ENCODE measurements at places on chromosomes 5 and 9. TPM values are rescaled to one million over a fixed set of nuclear protein-coding genes. Genes with fewer than 3 reads are reported as not detected.

SLC36A2 gene
- total RNA-seq, result not detected

DNA sequence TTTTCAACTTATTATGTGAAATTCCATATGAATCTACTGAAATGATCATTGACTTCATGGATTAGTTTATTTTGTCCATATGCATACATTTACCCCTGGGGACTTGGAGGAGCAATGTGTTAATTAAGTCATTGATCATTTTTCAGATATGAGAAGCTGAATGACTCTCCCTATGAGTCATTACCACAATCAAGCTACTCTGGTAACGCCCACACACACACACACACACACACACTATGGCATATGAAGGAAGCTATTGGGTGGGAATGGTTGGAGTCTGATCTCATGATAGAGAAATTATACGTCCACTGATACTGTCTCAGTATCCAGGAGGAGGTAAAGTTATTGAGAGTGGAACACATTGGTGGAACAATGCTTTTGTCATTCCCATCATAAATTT, 528.9 kb downstream of the AGTPBP1 start:
- peak; percentile 38 for DNase-seq
- H3K4me1 ChIP-seq, result peaks cover 20% of the 10 kb centered on the region
- no peaks in the 10 kb centered on the region for H3K27me3 ChIP-seq
- H3K27ac ChIP-seq, result peak overlapping the region; percentile 30
- no peaks in the 10 kb centered on the region for H3K36me3 ChIP-seq

GRCh38 chr5:149596712-149597111, 15.4 kb downstream of the ARHGEF37 start:
- no peaks in the 10 kb centered on the region for H3K4me1 ChIP-seq
- no peak overlapping the region for H3K4me3 ChIP-seq
- no peak overlapping the region for H3K27ac ChIP-seq
- DNase-seq, result no peak

- no peak overlapping the region for H3K4me3 ChIP-seq
- H3K27ac ChIP-seq, result no peak overlapping the region
- H3K4me1 ChIP-seq, result peaks cover 2% of the 10 kb centered on the region
- H3K36me3 ChIP-seq, result no peaks in the 10 kb centered on the region
These were observed 217.0 kb downstream of the TMEM38B start for GRCh38 chr9:105911104-105911911.

DNA sequence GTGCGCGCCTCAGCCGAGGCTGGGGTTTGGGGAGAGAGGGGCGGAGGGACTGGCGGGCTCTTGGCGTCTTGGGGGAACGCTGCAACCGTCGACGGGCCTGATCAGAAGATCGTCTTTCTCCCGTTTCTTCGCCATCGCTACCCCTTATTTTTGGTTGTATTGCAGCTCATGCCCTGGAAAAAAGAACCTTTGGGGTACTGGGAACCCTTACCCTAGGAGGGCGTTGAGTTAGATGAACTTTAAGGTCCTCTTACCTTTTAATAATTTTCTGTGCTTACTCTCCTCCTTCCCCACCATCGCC, 719 bp downstream of the PAIP2 start:
- DNase-seq, result peak; percentile 50
- peaks cover 4% of the 10 kb centered on the region for H3K36me3 ChIP-seq
- peaks cover 22% of the 10 kb centered on the region for H3K4me1 ChIP-seq
- H3K27me3 ChIP-seq, result no peaks in the 10 kb centered on the region
